ENCODE measurements at places on chromosomes 5 and 9.

DNA sequence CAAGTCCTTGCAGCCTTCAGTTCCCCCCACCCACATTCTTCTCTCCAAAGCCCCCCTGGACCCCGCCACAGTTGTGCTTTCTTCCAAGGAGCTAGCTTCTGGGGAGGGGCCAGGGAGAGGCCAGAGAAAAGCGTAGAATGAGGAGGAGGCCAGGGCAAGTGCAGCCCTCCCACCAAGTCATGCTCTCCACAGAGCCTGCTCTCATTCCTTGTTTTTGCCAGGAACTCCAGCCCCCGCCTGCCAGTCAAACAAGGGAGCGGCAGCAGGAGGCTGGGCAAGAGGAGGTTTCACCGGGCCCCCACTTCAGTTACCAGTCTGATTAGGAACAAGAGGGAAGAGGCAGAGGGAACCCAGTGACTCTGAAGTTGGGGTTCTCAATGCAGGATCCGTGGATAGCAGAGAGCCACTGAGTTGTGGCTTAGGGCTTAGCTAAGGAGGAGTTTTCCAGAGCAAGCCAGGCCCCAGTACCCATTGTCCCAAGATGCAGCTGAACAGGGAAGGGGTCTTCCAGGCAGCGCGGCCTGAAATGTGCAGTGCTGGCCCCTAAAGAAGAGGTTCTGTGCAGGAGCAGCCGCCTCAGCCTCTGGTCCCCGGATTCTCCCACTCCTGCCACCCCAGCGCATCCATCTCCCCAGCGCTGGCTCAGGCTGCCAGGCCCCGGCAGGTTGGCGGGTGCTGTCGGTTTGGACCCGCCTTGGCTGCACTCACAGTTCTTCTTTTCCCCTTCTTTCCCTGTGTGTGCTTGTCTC is 120.6 kb downstream of the DAB2IP start:
- DNase-seq, result no peak

DNA sequence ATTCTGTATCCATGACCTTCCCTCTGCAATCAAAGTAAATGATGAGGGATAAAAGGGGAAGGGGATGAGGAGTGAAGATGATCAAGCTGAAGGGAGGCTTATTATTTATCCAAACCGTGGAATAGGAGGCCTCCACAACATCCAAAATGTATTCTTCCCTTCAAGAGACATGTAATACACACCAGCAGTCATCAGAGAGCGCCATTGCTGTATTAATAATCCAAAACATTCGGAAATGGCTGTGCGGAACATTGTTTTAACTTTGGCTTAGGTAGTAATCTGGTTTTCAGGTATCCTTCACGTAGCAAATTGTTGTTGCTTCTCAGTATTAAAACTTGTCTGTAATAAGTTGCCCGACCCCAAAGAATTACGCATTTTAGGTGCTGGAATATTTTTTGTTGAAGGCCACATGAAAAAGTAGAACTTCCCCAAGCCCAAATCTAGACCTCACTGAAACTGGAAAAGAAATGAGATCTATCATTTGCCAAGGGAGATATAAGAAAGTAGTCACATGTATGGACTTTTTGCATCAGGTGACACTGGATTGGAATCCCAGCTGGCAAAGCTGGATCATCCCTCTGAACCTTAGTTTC is 2.6 kb upstream of the BOD1 start:
- peak; percentile 77 for DNase-seq

GRCh38 chr5:73827106-73827450 is 201.1 kb downstream of the ARHGEF28 start:
- DNase-seq, result no peak

DNA sequence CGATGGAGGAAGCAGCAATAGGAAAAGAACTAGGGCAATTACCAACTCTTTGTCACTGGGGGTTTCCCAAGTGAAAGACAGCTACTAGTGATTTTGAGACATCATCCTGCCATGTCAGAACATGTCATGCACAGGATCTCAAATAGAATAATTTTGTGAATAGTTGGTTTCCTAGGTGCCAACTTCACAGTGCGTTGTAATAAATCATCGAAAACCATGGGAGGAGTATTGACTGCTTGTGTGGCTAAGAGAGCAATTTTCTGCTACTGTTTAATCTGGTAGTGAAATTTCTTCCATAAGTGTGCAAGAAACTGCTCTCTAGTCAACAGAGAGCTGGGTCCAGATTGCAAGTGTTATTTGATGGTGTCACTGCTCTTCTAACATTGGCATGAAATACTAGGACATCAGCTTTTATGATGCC is 168.6 kb downstream of the NNT start:
- no peak for DNase-seq

GRCh38 chr9:3189113-3189861 is 336.5 kb downstream of the RFX3 start:
- no peak for DNase-seq

DNA sequence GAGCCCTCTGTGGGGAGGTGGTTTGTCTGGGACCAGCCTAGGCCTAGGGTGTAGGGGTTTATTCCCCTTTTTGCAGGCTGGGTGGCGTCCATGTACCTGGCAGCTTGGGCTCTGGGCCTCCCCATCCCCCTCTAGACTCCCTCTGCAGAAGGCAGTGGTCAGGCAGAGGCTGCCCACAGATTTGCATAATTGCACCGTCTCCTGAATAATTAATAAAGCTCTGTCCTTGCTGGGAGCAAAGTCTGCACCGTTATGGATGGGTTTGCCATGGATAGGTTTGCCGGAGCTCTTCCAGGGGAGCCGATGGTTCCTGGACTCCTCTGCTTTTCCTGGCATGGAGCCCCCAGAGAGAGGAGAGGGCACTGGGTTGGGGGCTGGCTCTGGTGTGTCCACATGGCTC is 60.4 kb downstream of the DAB2IP start:
- no peak for DNase-seq

DNA sequence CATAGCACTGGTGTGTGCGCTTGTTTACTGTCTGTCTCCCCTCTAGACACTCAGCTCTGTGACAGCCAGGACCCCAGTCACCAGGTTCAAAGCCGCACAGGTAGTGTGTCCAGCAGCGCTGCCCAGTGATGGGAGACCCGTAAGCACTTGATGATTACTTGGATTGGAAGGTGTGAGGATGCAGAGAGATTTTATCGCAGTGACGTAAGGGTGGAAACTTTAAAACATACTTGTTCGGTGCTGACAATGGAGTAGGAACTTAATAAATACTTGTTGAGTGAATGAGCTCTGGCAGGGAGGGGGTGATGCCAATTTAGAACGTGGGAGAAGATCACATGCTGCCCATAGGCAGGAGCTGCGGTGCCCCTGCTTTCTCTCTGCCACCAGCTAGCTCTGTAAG is 99.2 kb upstream of the PITX1 start:
- DNase-seq, result no peak

GRCh38 chr5:143594902-143595818 is 191.7 kb upstream of the NR3C1 start:
- DNase-seq, result no peak

DNA sequence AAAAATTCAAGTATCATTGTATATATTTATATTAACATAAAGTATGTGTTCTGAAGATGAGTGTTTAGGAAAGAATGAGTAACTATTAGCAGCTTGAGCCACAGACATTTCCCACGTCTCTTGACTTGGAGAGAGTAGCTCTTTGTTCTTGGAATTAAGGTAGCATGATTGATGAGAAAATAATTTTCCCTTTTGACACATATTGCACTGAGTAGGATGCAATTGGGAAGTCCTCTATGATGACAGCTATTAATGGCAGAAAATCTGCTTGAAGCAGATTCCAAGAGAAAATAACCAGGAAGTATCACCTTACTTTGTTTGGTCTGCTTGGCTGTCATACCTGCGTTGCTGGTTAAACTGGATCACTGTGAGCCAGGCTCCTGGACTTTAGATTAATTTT is 204.8 kb downstream of the TLE4 start:
- DNase-seq, result no peak

DNA sequence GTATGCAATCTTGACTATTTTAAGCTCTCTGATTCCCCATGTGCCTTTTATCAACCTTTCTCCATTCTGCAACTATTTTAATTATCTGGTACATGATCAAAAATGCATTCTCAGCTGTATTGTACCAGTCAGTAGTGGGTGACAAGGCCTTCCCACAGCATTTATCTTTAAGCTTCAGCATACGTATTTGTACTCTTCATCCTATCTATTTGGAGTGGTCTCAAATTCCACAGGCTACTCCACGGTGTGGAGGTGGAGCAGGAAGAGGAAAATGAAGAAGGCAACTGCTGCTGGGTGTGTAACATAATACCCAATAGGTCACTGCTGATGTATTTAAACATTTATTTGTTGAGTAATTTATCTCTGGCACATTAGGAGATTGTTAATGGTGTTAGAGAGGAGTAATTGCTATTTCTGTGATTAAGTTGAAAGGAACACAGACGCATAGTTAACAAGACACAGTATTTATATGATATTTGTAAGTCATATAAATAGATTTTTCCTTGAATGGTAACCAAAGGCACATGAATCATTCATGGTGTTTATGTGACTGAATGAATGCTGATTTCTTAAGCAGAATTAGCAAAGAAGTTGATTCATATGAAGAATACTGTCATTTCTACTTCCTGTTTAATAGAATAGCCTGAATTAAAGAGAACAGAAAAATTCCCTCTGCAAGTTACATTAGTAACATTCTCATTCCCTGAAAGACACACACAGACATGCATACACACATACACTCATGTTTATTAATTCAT is 153.8 kb upstream of the NR3C1 start:
- DNase-seq, result no peak

- peak; percentile 82 for DNase-seq
These were observed 36.7 kb upstream of the FUBP3 start for GRCh38 chr9:130542457-130543228.

DNA sequence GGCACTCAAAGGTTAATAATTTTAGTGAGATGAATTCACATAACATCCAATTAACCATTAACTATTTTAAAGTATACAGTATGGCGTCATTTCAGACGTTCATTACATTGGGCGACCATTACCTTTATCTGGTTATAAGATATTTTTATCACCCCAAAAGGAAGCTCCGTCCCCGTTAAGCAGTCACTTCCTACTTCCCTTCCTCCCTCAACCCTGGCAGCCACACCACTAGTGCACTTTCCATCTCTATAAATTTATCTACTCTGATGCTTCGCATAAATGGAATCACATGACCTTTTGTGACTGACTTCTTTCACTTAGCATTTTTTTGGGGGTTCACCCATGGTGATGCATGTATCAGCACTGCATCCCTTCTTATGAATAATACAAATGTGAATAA is 168.3 kb upstream of the PUM3 start:
- DNase-seq, result no peak

- no peak for DNase-seq
These were observed 462.2 kb upstream of the PTGER4 start for GRCh38 chr5:40217553-40217952.

DNA sequence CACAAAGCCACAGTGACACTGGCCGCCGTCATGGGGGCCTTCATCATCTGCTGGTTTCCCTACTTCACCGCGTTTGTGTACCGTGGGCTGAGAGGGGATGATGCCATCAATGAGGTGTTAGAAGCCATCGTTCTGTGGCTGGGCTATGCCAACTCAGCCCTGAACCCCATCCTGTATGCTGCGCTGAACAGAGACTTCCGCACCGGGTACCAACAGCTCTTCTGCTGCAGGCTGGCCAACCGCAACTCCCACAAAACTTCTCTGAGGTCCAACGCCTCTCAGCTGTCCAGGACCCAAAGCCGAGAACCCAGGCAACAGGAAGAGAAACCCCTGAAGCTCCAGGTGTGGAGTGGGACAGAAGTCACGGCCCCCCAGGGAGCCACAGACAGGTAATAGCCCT is 26.1 kb downstream of the HRH2 start:
- DNase-seq, result no peak

DNA sequence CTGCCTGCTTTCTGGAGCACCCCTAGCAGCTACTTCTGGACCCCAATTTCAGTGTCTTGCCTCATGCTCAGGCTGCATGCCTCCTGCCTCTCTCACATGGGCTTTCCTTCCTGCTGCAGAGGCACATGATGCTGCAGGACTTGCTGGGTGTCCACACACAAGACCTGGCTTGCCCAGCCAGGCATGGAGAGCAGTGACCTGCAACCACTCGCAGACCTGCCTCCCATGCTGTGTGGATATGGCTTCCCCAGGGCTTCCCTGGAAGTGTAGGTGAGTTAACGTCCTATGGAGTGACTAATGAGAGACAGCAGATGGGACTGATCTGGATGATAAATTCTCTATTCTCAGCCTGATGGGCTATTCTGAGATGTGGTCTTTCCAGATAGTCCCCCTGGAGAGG is 53.2 kb upstream of the SMIM32 start:
- DNase-seq, result no peak

DNA sequence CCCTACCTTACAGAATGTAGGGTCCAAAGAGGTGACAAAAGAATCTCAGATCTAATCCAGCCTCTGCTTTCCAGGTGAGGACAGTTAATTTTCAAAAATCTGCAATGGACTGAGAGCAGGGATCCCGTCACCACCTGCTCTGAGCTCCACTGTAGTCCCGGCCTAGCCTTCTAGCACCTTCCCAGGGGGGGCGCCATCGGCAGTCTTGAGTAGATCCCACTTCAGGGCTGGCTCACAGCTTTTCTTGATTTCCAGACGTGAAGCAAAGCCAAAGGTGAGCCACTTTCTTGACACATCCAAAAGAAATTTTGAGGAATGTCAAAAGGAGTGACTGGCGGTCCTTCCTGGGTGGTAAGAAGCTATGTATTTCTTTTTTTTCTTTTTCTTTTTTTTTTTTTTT is 114.1 kb downstream of the SYK start:
- no peak for DNase-seq

DNA sequence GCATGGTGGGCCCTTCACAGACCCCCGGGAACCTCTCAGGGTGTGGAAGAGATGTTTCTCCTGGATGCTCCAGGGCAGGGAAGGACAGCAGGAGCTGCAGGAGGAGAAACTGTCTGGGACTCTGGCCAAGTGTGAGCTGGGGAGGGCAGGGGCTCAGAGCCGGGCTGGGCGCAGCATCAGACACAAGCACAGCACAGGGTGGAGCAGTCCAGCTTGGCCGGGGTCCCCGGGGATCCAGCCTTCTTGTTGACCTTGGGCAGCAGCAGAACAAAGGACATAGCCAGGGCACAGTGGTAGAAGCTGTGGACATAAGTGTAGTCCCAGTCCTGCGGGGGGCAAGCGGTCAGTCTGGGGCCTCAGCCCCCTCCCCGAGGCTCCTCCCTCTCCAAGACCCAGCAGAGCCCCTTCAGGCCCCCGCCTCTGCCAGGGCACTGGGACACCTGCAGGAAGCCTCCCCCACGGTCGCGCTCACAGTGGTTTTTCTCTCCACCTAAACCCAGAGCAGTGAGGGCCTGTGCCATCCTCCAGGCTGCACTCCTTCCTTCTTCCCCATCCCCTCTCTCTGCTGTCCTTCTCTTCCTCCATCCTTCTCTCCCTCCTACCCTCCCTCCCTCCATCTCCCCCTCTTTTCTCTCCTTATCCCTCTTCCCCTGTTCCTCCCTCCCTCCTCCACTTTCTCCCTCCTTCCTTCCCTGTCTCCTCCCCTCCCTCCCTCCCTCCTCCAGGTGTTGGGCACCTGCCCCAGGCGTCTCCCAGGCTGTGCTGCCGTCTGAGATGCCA is 10.1 kb downstream of the MYMK start:
- DNase-seq, result peak; percentile 53
